ENCODE measurements at places on chromosomes 12 and 14. TPM values are rescaled to one million over a fixed set of nuclear protein-coding genes. Genes with fewer than 3 reads are reported as not detected.

DNA sequence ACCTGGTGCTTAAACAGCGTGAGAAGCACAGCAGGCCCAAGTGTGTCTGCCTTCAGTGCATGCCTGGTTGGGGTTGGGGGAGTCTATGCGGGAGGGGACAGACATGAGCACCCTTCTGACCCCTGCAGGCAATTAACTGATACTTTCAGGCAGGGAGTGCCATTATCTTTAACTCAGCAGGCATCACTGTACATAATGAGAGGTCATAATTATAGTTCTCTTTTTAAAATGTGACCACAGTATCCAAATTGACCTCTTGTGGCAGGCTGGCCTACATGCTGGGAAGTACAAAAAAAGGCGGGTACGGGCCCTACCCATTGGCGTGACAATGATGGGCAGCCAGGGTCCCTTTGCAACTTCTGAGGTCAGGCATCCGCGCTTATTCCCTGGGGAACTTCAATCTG, 209.1 kb downstream of the FOXN3 start:
- DNase-seq: no peak

GRCh38 chr12:71474791-71475190, 35.2 kb downstream of the LGR5 start:
- no peak for DNase-seq

DNA sequence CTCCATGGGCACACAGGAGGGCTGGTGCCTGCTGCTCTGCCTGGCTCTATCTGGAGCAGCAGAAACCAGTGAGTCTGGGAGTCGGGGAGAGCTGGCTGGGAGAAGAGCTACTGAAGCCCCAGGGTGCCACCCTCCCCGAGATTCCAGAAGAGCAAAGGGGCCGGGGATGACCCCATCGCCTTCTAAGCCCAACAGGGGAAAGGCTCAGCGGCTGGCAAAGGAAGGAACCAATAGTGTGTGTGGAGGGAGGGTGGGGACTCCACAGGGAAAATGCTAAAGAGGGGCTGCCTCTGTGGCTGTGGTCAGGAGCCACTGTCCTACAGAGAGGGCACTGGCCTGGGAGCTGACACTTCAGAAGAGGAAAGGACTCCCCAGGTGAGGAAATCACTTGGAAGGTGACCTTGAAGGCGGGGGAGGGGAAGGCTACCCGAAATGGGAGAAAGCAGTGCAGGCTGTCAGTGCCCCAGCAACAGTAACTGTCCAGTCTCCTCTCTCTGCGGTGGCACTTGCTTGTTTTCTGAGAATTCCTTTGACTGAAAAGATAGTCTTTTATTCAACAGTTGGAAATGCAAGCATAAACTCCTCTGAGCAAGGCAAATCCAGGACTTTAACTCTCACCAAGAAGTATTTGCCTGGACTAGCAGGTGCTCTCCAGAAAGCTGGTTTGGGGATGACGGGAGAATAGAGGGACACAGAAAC, 552 bp downstream of the TAPBPL start:
- DNase-seq: no peak

- DNase-seq: no peak
Observed at GRCh38 chr12:18653465-18653864, 84.3 kb downstream of the PLCZ1 start.

GRCh38 chr14:84251411-84252115, 1278.4 kb upstream of the FLRT2 start:
- no peak for DNase-seq

Gene GYS2
- not detected for total RNA-seq

Gene TCL1A
- not detected for total RNA-seq

Gene CCDC175
- not detected for total RNA-seq

Data from fibroblast of lung (primary cell).